ENCODE measurements at places on chromosomes 4 and X.

DNA sequence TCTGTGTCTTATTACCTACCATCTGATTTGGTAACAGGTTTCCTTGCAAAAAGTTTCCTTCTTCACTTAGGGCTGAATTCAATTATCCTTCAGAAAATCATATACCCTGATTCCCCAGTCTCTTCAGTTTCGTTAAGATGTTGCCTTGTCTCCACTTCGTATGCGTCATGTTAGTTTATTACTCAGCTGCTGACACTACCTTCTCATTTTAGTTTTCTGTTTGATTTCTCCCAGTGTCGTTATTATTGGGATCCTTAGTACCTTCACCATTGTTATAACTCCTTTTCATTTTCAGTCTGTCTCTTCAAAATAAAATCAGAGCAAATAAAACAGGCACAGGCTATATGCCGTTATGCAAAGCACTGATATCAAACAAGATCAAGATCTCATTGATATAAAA, 87.5 kb upstream of the RBPJ start:
- DNase-seq, result no peak

GRCh38 chr4:100804576-100805360, 286.9 kb upstream of the EMCN start:
- DNase-seq, result no peak

DNA sequence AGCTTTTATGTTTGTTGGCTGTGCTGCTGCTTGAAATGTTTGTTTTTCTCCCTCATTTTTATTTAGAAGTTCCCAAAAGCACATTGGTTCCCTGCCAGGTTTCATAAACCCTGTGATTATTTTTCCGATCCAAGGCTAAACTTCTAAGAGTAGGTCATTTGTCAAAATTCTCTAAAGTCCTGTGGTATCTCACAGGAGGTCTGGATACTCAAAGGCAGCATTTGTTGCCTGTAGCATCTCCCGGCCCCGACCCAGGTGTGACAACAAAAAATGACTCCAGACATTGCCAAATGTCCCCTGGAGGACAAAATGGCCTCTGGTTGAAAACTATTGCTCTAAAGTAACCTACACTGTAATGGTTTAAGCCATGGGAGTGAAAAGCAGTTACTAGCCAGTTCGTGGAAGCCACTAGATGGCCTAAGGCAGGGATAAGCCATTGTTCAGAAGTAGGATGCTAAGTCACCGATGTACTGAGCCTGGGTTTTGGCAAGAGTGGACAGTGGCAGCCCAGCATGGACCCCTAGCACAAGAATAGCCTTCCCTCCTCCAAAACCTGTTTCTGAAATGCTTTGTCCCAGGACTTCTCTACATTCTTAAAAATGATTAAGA, 256.1 kb downstream of the THOC2 start:
- no peak for DNase-seq

DNA sequence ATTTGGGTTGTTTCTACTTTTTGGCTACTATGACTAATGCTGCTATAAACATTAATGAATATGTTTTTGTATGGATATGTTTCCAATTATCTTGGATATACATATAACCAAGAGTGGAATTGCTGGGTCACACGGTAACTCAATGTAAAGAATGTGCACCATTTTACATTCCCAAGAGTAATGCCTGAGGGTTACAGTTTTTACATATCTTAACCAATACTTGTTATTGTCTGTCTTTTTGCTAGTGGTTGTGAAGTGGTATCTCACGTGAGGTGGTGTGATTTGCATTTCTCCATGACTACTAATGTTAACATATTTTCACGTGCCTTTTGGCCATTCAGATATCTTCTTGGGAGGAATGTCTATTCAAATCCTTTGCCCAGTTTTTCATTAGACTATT, 200.3 kb upstream of the MAB21L2 start:
- no peak for DNase-seq

GRCh38 chrX:43693602-43694406, 37.7 kb downstream of the MAOA start:
- DNase-seq, result no peak

DNA sequence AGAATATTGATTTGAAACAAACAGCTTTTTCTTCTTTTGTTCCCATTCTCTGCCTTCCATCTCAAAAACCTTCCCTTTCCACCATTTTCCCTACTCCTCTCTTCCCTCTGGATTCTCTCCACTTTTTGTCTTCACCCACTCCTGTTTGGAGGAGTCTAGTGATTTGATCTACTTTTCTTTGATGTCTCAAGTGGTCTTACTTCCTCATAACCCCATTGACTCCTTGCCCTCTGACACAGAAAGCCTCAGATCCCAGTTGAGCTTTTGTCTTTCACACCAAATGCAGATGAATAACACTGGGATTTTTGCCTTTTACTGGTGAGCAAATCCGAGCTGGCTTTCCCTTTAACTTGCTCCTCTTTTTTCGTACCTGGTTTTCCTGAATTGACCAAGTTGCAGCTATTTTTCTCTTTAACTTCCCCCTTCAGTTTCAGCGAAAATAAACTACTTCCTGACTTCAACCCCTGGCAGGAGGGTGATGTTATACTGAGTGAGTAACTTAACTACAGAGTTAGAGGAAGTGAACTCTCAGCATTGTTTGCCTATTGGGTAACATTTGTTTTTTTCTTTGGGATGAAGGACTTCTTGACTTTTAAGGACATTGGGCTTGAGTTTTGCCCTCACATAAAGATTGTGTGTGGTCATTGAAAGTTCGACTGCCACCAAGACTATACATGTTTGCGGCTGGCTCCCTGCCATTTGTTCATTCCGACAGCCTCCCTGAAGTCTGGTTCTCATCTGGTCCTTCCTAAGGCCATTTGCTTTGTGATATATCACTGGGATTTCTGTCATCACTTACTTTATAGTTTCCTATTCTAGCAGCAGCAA, 392.8 kb upstream of the NR3C2 start:
- no peak for DNase-seq

DNA sequence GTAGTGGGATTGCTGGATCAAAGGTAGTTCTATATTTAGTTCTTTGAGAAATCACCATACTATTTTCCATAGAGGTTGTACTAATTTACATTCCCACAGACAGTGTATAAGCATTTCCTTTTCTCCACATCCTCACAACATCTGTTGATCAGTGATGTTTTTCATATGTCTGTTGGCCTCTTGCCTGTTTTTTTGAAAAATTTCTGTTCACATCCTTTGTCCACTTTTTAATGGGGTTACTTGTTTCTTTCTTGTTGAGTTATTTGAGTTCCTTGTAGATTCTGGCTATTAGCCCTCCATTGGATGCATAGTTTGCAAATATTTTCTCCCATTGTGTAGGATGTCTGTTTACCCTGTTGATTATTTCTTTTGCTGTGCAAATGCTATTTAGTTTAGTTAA, 72.6 kb downstream of the STOX2 start:
- no peak for DNase-seq

DNA sequence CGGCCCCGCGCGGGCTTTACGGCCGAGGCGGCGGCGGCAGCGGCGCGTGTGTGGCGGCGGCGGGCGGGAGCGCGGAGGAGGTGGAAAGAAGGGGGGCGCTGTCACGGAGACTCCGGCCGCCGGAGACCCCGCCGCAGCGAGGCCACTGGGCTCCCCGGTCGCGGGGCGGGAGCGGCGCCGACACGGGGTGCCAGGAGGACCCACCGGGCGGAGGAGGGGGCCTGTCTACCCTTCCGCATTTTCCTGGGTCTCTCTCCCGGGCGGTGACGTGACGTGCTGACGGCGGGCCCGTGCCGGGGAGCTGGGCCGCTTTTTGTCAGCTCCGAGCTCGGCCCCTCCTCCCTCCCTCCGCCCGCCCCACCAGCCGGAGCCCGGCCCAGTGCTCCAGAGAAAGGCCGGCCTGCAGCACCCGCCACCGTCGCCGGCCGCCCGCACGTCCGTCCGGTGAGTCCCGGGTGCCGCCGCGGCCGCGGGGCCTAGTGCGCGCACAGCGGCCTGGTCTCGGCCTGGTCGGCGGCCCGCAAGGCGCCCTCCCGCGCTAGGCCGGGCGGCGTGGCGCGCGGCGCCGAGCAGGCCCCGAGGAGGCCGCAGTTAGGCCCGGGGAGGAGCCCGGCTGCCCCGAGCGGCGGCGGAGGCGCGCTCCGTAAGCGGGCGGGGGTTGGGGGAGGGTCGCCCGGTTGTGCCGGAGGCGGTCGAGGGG, at the start of gene ZFX:
TSS of gene ZFX (plus strand) at position 379 of the 700 bp plus-strand sequence. CDS start 23,014 bp downstream, outside the sequence.
- no peak for DNase-seq

- DNase-seq, result no peak
Observed at GRCh38 chr4:31998807-31999206, 1278.6 kb downstream of the PCDH7 start.

DNA sequence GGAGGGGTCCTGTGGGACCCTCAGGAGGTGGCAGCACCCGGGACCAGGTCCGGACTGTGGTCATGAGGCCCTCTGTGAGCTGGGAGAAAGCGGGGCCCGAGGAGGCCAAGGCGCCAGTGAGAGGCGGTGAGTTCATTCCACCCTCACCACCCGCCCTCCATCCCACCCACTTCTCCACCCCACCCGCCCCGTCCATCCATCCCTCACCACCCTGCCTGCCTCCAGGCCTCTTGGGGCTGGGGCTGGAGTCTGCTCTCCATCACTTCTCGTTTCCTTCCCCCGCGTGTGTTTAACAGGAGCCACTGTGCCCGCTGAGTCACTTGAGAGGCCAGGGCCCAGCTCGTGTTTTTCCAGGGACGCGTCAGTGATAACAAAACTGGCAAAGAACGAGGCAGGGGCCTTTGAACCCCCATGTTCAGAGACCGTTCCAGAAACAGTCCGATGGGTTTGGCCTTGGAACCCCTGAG, 6.2 kb downstream of the SH3TC1 start:
- DNase-seq, result no peak

GRCh38 chr4:143287572-143287923, 49.1 kb upstream of the GAB1 start:
- no peak for DNase-seq

Measured in NCI-H187 treated with DMSO at 0.1 percent for 48 hours (cell line).